ENCODE measurements at places on chromosomes 3 and 15. TPM values are rescaled to one million over a fixed set of nuclear protein-coding genes. Genes with fewer than 3 reads are reported as not detected.

GRCh38 chr3:138451595-138452162 is 17.3 kb downstream of the ESYT3 start:
- H3K27me3 ChIP-seq: no peaks in the 10 kb centered on the region
- no peaks in the 10 kb centered on the region for H3K36me3 ChIP-seq
- H3K4me3 ChIP-seq: no peak overlapping the region
- DNase-seq: no peak

- peak; percentile 51 for DNase-seq
These were observed 19.0 kb upstream of the PRICKLE2 start for GRCh38 chr3:64244011-64244942.

- no peak overlapping the region for H3K27ac ChIP-seq
- no peak overlapping the region for H3K4me3 ChIP-seq
- H3K4me1 ChIP-seq: no peaks in the 10 kb centered on the region
- no peak for DNase-seq
These were observed 35.5 kb upstream of the PLXNA1 start for GRCh38 chr3:126947429-126947828.

- no peaks in the 10 kb centered on the region for H3K4me1 ChIP-seq
- no peak for DNase-seq
- H3K4me3 ChIP-seq: no peak overlapping the region
- no peak overlapping the region for H3K27ac ChIP-seq
These were observed 124.8 kb downstream of the BCHE start for GRCh38 chr3:165712382-165712781.

GRCh38 chr15:48928877-48929538 is 34.7 kb downstream of the SHC4 start:
- H3K27me3 ChIP-seq: no peaks in the 10 kb centered on the region
- no peaks in the 10 kb centered on the region for H3K36me3 ChIP-seq
- no peak overlapping the region for H3K4me3 ChIP-seq

DNA sequence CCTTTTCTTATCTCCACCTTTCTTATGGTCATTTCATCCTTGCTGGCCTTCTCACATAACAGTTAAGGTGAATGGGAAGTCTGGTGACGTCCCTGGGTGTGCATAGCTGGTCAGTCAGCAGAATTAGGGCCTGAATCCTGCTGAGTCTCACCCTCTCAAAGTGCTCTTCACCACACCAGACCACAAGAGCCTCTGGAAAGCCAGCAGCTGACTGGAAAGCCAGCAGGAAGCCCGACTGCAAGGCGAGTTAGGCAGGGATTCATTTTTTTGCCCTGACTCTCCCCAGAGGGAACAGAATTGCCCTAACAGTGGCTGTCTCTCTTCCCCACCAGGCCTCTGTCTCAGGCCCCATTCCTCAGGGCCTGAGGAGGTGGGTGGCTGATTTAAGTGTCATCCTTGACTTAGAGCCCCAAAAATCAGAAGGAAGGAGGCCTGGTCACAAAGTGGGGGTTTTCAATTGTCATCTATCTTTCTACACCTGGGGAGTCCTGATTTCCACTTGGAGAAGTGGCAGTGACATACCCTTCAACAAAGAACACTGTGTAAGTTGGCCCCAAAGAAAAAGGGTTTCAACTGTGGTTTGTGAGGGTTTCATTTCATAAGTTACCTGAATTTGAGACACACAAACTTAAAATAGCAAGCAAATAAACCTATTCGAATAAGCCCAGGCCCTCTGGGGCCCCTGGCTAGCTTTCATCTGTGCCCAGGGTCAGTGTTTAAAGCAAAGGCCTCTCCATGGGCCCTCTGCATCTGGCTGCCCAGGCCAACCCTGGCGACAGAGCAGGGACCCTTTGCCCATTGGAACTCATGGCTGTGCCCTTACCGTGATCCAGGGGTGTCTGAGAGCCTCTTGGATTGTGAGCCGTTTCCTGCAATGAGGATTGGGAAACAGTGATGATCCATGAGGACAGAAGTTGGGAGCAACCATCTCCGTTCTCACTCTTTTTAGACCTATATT is 90.5 kb upstream of the HERC1 start:
- H3K4me1 ChIP-seq: no peaks in the 10 kb centered on the region
- DNase-seq: no peak
- H3K4me3 ChIP-seq: no peak overlapping the region
- no peaks in the 10 kb centered on the region for H3K27me3 ChIP-seq
- no peak overlapping the region for H3K27ac ChIP-seq

- no peaks in the 10 kb centered on the region for H3K36me3 ChIP-seq
- H3K4me3 ChIP-seq: no peak overlapping the region
- no peaks in the 10 kb centered on the region for H3K27me3 ChIP-seq
- no peak for DNase-seq
These were observed 323.0 kb upstream of the CDIN1 start for GRCh38 chr15:36256404-36256807.

- no peaks in the 10 kb centered on the region for H3K27me3 ChIP-seq
- H3K27ac ChIP-seq: no peak overlapping the region
- no peaks in the 10 kb centered on the region for H3K4me1 ChIP-seq
- no peaks in the 10 kb centered on the region for H3K36me3 ChIP-seq
These were observed 78.9 kb downstream of the SLTM start for GRCh38 chr15:58854593-58854992.

- no peaks in the 10 kb centered on the region for H3K4me1 ChIP-seq
- no peak for DNase-seq
- no peak overlapping the region for H3K27ac ChIP-seq
- H3K27me3 ChIP-seq: no peaks in the 10 kb centered on the region
These were observed 114.5 kb upstream of the GOLGA8J start for GRCh38 chr15:29968099-29968894.

- H3K4me1 ChIP-seq: no peaks in the 10 kb centered on the region
- no peak for DNase-seq
- no peak overlapping the region for H3K27ac ChIP-seq
- H3K4me3 ChIP-seq: no peak overlapping the region
These were observed 63.2 kb upstream of the MAGI1 start for GRCh38 chr3:66101901-66102300.

DNA sequence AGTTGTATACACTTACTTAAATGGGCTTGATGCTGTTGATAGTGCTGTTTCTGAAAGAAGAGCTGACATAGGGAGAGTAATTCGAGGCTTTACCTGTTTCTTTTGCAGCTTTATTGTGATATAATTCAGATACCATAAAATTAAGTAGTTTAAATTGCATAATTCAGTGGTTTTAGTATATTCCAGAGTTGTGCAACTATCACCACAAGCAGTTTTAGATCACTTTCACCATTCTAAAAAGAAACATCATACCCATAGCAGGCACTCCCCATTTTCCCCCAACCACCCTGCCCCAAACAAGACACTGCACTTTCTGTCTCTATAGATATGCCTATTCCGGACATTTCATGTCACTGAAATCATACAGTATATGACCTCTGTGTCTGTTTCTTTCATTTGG is 98.5 kb downstream of the MTHFS start:
- DNase-seq: no peak
- H3K4me1 ChIP-seq: no peaks in the 10 kb centered on the region
- no peaks in the 10 kb centered on the region for H3K36me3 ChIP-seq

GRCh38 chr3:143443851-143444331 is 324.3 kb downstream of the CHST2 start:
- no peaks in the 10 kb centered on the region for H3K36me3 ChIP-seq
- H3K27ac ChIP-seq: no peak overlapping the region
- DNase-seq: peak; percentile 77
- no peaks in the 10 kb centered on the region for H3K4me1 ChIP-seq
- no peak overlapping the region for H3K4me3 ChIP-seq
- H3K27me3 ChIP-seq: no peaks in the 10 kb centered on the region

- H3K36me3 ChIP-seq: peaks cover 22% of the 10 kb centered on the region
- H3K4me3 ChIP-seq: no peak overlapping the region
- no peaks in the 10 kb centered on the region for H3K27me3 ChIP-seq
- peak; percentile 65 for DNase-seq
- peak overlapping the region; percentile 26 for H3K27ac ChIP-seq
- H3K4me1 ChIP-seq: peaks cover 21% of the 10 kb centered on the region
These were observed 33.1 kb downstream of the RAB11A start for GRCh38 chr15:65902373-65902772.

DNA sequence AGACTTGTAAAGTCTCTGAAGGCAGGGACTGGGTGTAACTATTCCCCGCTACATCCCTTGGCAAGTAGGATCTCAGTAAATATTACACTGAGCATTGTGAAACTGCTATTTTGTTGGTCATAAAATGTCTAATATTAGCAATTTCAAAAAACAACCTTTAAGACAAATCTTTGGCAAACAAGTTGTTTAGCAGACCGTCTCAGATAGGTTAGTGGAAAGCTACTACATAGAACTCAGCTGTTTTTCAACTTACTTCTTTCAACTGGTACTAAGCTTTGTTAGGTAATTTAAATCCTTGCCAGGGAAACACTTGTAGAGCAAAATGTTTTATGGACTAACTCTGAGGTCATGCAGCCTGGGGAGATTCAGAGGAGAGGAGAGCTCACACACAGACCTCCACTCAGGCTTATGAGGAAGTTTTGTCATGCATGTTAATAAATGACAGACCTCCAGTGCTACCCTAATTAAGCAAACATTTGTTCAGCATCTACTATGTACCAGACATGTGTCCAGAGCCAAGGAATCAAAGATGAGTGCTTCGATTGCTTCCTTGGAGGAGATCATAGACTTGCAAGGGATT is 61.6 kb upstream of the STAC start:
- no peak overlapping the region for H3K27ac ChIP-seq
- H3K27me3 ChIP-seq: no peaks in the 10 kb centered on the region
- DNase-seq: no peak

- H3K4me1 ChIP-seq: peaks cover 46% of the 10 kb centered on the region
- peak overlapping the region; percentile 95 for H3K4me3 ChIP-seq
- no peaks in the 10 kb centered on the region for H3K27me3 ChIP-seq
- DNase-seq: no peak
These were observed 1.2 kb downstream of the TBL1XR1 start for GRCh38 chr3:177196008-177196455.

DNA sequence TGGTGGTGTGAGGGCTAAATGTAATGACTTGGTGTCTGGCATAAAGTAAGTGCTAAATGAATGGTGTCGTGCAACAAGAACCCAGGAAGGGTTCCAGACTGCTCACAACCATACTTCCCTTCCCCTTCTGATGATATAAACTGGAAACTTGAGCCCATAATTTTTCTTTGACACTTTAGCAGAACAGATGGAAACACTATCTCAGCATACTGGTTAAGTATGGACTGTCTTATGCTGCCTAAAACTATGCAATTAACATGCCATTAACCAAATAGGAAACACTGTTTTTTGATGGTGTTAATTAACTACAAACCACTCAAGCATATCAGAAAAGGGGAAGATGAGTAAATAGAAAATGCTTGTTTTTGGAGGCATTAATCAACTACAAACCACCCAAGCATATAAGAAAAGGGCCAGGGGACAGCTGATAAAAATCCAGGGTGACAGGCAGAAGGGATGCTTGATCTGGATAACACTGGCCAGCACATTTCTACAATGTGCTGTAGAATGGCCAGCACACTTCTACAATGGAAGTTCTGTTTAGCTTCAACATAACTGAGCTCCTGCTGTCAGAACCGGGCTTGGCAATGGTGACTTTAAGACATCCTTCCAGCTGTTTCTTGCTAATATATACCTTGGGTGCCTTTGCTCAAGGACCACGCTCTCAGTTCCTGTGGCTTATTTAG is 85.5 kb upstream of the FAM3D start:
- H3K36me3 ChIP-seq: no peaks in the 10 kb centered on the region
- no peaks in the 10 kb centered on the region for H3K27me3 ChIP-seq
- H3K4me3 ChIP-seq: no peak overlapping the region

DNA sequence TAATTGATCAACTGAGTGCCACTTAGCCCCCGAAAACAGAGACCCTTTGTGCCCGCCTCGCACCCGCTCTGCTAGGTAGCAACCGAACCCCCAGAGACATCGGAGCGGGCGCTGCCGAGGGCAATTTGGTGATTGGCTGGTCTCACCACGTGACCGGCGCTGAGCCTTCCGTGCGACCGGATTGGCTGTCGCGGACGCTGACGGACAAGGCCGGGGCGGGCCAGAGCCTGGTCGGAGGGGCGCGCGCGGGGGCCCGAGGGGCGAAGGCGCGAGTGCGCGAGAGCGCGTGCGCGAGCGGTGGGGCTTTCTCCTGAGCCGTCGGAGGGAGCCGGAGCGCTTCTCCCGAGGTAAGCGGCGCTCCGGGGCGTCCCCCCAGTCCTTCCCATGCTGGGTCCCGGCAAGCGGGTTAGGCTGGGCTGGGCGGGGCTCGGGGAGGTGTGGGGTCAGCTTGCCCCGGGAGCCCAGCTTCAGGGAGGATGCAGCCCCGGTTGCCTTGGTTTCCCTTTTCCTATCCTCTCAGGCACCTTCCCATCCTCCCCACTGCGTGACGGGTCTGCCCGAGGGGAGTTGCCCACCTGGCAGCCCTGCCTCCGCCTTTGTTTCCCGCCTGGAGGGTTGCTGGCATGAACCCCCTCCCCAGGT is at the start of gene TMEM108:
TMEM108 (plus strand) TSS at position 303 of the 642 bp plus-strand sequence.
- no peak within 1 kb of the TSS for H3K27ac ChIP-seq
- DNase-seq: no peak
- no peak within 1 kb of the TSS for H3K4me3 ChIP-seq
- H3K4me1 ChIP-seq: no peaks in the 10 kb centered on the region

GRCh38 chr3:112508261-112508660 is 9.0 kb upstream of the BTLA start:
- no peak overlapping the region for H3K4me3 ChIP-seq
- H3K36me3 ChIP-seq: no peaks in the 10 kb centered on the region
- H3K4me1 ChIP-seq: no peaks in the 10 kb centered on the region
- H3K27ac ChIP-seq: no peak overlapping the region

DNA sequence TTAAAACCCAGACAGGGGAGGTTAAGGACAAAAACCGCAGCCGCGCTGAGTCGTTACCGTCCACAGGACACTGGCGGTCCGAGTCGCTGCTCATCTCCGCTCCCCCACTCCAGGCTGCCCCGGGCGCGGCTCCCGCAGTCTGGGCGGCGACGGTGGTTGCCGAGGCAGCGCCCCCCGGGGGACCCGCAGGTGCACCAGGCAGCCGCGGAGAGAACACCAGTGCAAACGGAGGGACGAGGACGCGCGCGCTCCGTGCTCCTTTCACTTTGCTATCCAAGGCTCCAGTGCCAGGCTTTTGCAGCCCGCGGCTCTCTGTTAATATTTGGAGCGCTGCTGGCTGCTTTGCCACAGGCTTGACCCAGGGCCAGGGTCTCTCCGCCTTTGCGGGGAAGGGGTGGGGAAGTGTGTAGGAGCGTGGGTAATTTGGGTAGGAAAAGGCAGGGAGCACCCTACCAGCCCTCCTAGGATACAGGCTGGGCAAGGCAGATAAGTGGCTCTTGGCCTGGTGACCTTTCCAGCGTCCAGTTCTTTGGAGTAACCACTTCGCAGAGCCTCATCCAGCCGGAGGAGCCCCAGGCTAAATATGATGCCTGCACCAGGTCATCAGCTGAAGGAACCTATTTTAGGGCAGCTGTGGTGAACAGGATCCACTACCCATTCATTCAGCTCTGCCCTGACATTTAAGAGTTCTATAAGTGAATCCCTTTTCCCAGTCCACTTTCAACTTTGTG is at the start of gene GADL1:
GADL1 (minus strand) TSS at position 141 of the 731 bp plus-strand sequence; CDS start at position 94, 47 bp downstream.
- no peak for DNase-seq
- peaks cover 10% of the 10 kb centered on the region for H3K27me3 ChIP-seq
- no peak within 1 kb of the TSS for H3K27ac ChIP-seq
- peak within 1 kb of the TSS; percentile 45 for H3K4me3 ChIP-seq
- H3K36me3 ChIP-seq: no peaks in the 10 kb centered on the region

Gene ARGFX
- total RNA-seq: not detected

Gene SLCO2A1
- total RNA-seq: 0.52 TPM

Gene ZNF280D
- total RNA-seq: 25.3 TPM

Gene ALG1L2
- total RNA-seq: 0.44 TPM

Gene EEF1AKMT4
- total RNA-seq: 10.5 TPM

Gene PRICKLE2
- 0.05 TPM for total RNA-seq

Gene STRC
- 0.91 TPM for total RNA-seq

All from HCT116 (cell line).